Stimulated activated CD8-positive, alpha-beta memory T cell treated with anti-CD3 and anti-CD28 coated beads, Interleukin-4, amount 100 ng/mL, for 4 hours (primary cell): ENCODE measurements at places on chromosomes 6 and 20.

DNA sequence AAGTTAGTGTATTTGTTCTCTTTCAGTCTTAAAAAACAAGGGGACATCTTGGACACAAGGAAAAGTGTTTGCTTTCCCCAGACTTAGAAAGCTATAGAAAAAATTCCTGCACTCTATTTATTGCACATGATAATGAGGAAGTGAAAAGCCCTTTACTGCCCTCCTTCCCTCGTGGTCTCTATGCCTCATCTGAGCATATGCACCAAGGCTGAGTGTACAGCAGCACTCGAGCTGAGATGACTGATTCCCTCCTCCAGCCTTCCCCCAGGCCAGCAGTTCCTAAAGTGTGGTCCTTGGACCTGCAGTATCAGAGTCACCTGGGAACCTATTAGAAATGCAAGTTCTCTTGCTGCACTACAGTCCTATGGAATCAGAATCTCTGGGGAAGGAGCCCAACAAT lies 14.3 kb upstream of the LAMP5 start:
- no peak for DNase-seq

GRCh38 chr6:140464720-140465119 lies 1090.3 kb upstream of the CITED2 start:
- no peak for DNase-seq

GRCh38 chr6:3878048-3878666 lies 29.0 kb downstream of the FAM50B start:
- no peak for DNase-seq

DNA sequence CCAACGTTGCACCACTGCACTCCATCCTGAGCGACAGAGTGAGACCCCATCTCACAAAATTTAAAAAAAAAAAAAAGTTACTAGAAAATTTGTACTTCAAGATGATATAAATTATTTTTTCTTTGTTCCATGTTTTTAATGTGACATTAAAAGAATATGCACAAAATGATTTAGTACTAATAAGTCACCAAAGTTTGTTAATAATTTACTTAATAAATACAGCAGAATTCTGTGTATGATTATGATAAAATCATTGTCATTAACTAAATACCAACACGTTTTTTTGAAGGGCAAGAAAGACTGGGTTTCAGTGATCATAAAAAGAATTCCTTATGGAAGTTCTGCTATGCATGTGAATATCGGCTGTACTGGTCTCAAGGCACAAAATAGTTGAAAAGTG lies 28.1 kb downstream of the GOPC start:
- DNase-seq: no peak

DNA sequence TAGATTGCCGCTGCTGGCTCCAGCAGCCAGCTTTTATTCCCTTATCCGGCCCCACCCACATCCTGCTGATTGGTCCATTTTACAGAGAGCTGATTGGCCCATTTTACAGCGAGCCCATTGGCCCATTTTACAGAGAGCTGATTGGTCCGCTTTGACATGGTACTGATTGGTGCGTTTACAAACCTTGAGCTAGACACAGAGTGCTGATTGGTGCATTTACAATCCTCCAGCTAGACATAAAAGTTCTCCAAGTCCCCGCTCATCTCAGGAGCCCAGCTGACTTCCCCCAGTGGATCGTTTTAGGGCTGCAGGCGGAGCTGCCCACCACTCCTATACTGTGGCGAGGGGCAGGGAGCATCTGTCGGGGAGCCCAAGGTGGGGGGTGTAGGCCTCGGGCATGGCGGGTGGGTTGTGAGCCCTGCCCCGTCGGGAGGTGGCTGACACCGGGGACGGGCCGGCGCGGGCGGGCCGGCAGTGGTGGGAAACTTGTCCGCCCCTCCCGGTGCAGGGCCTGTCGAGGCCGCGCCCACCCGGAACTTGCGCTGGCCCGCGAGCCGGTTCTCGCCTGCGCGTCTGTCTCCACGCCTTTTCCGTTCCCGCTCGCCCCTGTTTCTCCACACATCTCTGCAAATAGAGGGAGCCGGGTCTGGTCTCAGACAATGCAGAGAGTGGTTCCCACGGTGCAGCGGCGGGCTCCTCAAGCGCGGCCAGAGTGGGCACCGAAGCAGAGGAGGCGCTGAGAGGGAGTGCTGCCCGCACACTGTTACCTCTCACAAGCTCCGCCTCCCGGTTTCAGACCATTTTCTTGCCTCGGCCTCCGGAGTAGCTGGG lies 86.1 kb upstream of the STMND1 start:
- DNase-seq: peak; percentile 9

- DNase-seq: no peak
Observed at GRCh38 chr6:72857791-72858585, 236.1 kb downstream of the KCNQ5 start.

GRCh38 chr6:1088492-1089001 lies 223.4 kb upstream of the FOXQ1 start:
- DNase-seq: no peak

DNA sequence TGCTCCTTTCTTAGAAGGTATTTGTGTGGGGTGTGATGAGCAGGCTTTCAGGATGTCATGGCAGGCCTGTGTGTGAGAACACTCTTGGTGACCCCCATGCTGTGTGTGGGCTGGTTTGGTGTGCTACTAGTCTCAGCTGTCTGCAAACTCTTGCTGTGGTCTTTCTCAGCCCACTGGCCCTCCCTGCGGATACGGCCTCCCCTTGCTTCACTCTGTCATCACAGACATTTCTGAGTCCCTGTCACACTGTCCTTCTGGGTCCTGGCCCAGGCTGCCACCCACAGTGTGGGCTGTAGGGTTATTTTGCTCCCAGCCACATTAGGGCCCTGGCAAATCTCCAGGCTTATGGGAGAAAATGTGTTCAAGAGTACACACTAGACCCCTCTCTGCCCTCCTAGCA lies 39.0 kb upstream of the ARMC2 start:
- no peak for DNase-seq

GRCh38 chr20:37538003-37538402 lies 10.3 kb upstream of the BLCAP start:
- no peak for DNase-seq

GRCh38 chr6:119076576-119077390 lies 1.7 kb downstream of the FAM184A start:
- no peak for DNase-seq

GRCh38 chr6:135853986-135854385 lies 2.5 kb downstream of the PDE7B start:
- DNase-seq: no peak

DNA sequence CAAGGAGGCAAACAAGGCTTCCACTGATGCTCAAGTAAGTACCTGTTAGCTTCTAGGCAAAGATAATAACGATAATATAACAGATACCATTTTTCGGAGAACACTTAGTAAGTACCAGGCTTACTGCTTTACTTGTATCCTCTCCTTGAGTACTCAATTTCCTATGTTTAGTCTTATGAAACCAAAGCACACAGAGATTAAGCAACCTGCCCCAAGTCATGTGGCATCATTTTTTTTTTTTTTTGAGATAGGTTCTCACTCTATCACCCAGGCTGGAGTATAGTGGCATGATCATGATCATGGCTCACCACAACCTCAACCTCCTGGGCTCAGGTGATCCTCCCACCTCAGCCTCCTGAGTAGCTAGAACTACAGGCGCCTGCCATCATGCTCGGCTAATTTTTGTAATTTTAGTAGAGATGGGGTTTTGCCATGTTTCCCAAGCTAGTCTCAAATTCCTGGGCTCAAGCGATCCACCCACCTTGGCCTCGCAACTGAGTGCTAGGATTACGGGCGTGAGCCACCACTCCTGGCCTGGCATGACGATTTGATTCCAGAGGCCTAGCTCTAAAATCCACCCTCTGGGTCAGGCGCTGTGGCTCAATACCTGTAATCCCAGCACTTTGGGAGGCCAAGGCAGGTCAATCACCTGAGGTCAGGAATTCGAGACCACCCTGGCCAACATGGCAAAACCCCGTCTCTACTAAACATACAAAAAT lies 14.0 kb downstream of the SPAG4 start:
- no peak for DNase-seq

DNA sequence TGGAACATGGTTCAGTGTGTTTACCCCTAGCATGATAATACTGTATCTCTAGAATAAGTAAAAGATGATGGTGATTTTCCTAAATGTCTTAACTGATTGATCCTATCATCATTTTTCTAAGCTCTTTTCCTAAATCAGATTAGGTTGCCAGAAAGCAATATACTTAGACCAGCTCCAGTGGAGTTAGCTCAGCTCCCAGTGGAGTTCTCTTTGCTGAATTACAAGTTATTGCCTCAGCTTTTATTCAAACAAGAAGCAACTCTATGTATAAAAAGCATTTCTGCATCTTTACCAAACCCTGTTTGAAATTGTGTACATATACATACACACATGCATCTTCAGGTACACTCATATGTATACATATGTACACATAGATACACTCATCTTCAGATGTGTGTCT lies 44.9 kb downstream of the SNX9 start:
- no peak for DNase-seq

DNA sequence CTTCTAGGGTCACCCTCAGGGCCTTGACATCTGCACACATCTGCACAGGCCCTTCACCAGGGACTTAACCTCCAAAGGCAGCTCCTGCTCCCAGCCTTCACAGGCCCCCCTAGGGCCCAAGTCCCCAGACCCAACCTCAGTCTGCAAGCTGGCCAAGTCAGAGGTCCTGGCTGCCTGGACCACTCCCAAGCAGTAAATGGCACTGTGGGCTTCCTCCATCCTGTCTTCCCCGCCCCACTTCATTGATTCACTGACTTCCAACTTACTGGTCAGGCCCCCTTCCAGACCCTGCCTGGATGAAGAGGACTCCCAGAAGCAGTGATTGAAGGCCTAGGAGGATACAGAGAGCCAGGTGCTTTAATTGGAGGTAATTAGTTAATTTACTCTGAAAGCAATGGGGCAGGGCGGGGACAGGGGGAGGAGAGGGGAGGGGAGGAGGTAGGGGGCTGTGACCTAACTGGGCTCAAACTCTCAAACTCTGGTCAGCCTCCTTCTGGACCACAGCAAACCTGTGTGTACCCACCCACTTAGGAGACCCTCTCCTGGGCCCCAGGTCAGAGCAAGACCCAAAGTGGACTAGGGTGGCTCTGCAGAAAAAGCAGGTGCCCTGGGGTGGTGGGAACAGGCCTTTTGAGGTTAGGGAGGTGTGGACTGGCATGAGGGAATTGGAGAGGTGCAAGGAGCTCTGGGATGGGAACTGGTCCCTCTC lies 51.5 kb downstream of the MRPL14 start:
- DNase-seq: no peak

- no peak for DNase-seq
Observed at GRCh38 chr6:40543776-40544175, 43.4 kb downstream of the LRFN2 start.

DNA sequence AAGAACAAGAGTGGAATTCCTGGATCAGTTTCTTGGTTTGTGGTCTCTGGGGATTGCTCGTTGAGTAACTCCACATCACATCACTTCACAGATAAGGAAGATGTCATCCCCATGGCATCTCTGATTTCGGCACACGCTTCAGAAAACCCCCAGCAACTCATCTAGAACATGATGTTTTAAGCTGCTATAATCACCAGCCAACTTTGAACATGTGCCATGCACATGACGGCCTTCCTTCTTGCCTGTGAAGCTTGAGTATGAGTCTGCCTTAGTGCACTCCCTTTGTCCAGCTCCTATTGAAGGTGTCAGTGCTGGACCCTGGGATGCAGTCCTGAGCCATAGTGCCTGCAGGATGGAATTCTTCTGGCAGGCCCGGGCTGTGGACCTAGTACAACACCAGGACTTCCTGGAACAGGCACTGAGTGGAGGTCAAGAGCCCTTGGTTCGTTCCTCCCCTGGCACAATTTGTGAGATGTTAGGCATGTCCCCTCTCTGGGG lies 231.5 kb upstream of the SUPT3H start:
- no peak for DNase-seq

GRCh38 chr6:106569428-106569827 lies 59.9 kb downstream of the RTN4IP1 start:
- no peak for DNase-seq

- no peak for DNase-seq
Observed at GRCh38 chr6:121867095-121867494, 431.6 kb downstream of the GJA1 start.

DNA sequence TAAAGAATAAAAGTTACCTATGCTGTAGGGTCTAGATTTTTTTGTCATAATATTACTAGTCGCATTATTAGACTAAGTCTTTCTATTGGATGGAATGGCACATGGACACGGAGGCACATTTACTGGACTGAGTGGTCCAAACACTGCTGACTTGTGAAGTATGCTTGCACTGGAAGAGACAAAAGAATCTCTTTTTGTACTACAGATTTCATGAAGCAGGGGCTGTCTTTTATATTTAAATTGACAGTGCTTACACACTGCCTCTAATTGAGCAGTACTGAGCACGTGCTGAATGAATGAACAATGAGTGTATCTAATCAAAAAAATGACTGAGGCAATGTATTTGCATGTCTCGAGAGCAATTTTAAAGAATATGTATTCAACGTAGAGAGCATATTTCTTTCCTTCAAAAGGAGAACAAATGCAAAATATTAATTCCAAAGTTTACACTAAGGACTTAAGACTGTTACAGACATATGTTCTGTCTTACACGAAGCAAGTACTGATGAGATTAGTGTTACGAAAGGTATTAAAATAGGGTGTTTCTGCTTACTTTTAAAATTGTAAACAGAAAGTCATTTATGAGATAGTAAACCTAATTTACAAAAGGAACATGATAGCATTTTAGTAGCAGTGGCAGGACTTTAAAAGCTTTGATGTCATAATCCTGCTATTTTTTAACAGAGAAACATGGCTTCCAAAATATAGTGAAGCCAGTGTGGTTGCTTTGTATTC lies 8.3 kb downstream of the ELOVL2 start:
- no peak for DNase-seq

DNA sequence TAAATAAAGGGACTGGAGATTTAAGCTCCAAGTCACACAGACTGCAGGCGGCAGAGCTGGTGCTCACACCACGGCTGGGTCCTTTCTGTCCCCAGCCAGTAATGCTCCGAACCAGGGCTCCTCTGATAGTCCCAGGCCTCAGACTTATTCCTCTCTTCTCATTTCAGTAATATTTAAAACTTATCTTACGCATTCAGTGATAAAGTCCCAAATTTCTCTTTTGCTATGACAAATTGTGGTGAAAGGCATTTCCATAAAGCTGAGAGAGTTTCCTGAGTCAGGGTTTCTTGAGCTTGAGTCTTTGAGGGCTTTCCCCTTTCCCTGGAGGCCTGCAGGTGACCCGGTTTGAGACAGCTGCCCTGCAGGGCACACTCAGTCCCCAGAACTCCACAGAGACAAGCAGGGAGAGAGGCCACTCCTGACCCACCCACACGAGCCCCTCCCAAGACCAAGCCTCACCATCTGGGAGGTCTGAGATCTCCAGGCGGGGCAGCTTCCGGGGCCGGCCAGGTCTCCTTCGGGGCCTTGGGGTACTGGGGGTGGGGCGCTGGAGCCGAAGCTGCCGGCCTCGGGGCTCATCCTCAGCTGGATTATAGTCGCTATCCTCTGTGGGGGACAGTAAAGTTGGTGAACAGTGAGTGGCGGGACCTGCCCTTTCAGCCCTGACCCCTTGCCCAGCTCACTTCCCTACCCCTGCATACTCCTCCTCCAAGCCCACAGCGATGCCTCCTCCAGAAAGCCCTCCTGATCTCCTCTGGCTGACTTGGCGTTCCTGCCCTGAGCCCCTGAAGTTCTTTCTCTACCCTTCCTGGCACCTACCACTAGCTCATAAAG lies 6.6 kb downstream of the ZNF335 start:
- DNase-seq: no peak
